ENCODE measurements at places on chromosomes 4 and X. TPM values are rescaled to one million over a fixed set of nuclear protein-coding genes. Genes with fewer than 3 reads are reported as not detected.

DNA sequence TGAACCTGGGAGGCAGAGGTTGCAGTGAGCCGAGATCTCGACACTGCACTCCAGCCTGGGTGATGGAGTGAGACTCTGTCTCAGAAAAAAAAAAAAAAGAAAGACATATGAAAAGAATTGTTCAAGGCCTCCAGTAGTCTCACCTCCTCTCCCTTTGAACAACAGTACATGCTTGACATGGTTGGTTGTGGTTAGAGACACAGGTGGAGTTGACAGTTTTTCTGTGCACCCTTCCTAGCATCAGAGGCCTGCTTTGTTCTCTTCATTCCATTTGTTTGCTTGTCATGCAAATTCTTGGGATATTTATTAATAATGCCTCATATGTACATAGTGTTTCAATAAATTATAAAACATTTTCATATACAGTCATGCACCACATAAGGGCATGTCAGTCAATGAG lies 18.3 kb upstream of the PDCL2 start:
- no peaks in the 10 kb centered on the region for H3K4me1 ChIP-seq
- no peak overlapping the region for H3K4me3 ChIP-seq
- H3K27ac ChIP-seq: no peak overlapping the region

DNA sequence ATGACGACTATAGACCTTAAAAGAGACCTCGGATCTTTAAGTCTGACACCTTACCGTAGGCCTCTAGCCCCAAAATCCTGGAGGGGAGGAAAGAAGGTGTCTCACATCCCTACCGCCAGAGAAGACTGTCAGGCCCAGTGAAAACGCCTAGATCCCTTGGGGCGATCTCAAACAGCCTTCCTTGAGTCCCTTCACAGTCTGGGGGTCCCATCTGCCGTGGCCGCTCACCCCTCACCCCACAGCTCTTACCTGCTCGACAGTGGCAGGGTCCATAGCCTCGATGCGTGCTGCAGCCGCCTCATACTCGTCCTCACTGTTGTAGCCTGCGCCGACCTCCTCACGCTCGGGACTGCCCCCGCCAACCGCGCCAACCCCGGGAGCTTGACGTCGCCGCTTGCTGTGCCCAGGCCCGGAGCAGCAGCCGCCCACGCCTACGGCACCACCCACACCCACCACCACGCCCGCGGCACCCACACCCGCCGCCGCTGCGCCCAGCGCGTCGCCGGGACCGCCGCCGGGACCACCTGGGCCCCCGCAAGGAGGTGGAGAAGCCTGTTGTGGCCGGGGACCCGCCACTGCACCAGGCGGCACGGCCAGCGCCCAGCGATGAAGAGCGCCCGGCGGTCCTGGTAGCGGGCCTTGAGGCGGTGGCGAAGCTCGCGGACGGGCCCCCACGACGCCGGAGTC lies 536 bp downstream of the OTUD5 start:
- H3K27ac ChIP-seq: peak overlapping the region; percentile 90
- peaks cover 38% of the 10 kb centered on the region for H3K4me1 ChIP-seq
- DNase-seq: no peak
- H3K36me3 ChIP-seq: no peaks in the 10 kb centered on the region
- peak overlapping the region; percentile 64 for H3K4me3 ChIP-seq

DNA sequence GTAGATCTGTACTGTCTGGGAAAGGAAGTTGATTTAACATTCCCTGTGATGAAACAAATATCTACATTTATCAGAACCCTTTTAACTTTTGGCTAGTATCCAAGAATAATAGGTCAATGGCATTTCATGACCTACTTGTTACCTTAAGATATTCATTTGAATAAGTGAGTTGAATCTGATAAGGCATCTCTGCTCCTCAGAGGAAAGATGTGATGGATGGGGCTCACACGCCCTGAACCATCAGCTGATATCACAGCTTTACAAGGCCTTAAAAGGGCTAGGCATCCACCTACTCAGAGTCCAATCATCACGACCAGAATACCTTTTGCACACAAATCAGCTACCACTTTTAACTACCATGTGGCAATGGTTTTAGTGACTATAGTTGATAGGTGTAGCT lies 90.2 kb upstream of the PDLIM3 start:
- DNase-seq: no peak
- H3K4me3 ChIP-seq: no peak overlapping the region
- H3K27ac ChIP-seq: no peak overlapping the region
- no peaks in the 10 kb centered on the region for H3K36me3 ChIP-seq
- no peaks in the 10 kb centered on the region for H3K27me3 ChIP-seq

The NONO gene
- 171 TPM for total RNA-seq

The GRPR gene
- not detected for total RNA-seq
